ENCODE measurements at places on chromosomes 11 and 22.

GRCh38 chr11:27388001-27388400, 25.0 kb upstream of the CCDC34 start:
- no peak for DNase-seq

- DNase-seq: no peak
Measured at GRCh38 chr11:117492578-117493251, 165.1 kb downstream of the CEP164 start.

DNA sequence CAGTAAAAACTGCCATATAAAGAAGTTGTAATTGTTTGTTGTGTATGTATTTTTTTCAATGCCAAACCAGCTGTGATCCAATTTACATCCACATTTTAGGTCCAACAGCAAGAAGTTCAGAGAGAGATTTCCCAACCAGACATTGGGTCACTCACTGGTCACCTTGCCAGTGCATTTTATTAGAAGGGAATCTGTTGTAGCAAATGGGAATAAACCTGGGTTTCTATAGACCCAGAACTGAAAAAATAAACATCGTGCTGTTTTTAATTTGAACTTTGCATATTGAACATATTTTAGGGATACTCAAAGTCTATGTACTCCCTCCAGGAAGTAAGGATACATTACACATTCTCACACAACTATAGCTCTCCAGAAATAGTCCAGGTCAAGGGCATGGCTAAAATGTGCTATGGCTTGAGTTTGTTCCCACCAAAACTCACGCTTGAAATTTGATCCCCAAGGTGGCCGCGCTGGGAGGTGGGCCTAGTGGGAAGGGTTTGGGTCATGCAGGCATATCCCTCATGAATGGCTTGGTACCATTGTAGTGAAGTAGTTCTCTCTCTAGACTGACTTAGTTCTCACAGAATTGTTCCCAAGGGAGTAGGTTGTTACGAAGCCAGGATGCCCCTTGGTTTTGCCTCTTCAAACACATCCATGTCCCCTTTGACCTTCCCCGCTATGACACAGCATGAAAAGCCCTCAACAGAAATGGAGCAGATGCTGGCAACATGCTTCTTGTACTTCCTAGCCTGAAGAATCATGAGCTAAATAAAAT, 90.9 kb downstream of the RRAS2 start:
- no peak for DNase-seq

DNA sequence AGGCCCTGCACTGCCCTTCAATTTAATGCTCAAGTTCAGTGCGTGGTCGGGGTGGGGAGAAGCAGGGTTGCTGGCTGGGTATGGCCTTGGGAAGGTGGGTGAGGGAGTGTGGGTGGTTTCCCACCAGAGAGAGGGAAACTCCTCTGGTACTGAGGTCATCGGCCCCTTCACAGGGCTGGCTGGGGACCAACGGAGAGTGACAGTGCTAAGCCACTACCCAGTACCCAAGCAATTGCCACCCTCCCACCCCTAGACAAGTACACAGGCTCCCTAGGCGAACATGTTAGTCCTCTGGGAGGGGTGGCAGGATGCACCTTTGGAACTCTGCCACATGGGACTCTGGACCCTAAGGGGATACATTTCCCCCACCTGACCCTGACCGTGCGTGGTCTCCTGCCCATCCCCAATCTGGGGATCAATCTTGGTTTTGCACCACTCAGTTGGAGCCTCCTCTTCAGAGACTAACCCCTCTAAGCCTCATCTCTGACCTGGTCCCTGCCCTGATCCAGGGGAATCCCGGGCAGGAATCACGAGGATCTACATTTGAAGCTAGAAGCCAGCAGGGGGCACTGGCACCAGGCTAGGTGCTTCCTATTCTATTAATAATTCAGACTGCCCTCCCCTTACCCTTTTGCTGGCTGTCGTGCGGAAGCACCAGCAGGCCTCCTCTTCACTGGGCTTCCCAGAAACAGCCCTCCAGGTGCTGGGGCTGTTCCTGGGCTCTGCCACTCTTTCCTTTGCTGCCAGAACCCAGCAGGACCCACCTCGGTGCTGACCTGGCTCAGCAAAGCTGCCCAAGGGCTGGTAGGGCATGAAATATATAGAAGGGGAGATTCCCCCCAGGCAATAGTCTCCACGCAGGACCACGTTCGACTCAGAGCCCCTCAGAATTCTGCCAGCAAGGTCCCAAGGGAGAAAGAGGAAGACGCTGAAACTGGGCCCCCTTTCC, 377.7 kb downstream of the TENM4 start:
- DNase-seq: no peak

DNA sequence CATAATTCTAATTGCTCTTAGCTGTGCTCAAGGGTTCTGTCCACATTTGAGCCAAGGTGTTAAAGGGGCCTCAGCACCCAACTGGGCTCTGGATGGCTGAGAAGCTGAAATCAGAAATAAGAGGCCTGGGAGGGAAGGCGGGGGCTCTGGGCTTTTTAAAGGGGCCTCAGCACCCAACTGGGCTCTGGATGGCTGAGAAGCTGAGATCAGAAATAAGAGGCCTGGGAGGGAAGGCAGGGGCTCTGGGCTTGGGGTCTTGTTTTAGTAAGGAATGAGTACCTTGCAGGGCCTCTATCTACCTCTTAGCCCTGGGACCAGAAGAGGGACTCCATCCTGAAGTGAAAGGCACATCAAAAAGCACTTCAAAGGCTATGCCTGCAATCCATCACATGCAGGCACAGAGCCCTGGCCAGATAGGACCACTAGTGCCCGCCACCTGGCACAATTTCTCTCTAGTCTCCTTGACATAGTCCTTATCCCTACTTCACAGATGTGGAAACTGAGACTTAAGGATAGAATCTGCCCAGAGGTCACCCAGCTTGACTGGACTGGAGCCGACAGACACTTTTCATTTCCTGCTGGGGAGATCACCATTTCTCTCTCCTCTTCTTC, 35.6 kb downstream of the DKK3 start:
- DNase-seq: no peak

GRCh38 chr11:100753571-100753970, 66.5 kb downstream of the ARHGAP42 start:
- DNase-seq: no peak

DNA sequence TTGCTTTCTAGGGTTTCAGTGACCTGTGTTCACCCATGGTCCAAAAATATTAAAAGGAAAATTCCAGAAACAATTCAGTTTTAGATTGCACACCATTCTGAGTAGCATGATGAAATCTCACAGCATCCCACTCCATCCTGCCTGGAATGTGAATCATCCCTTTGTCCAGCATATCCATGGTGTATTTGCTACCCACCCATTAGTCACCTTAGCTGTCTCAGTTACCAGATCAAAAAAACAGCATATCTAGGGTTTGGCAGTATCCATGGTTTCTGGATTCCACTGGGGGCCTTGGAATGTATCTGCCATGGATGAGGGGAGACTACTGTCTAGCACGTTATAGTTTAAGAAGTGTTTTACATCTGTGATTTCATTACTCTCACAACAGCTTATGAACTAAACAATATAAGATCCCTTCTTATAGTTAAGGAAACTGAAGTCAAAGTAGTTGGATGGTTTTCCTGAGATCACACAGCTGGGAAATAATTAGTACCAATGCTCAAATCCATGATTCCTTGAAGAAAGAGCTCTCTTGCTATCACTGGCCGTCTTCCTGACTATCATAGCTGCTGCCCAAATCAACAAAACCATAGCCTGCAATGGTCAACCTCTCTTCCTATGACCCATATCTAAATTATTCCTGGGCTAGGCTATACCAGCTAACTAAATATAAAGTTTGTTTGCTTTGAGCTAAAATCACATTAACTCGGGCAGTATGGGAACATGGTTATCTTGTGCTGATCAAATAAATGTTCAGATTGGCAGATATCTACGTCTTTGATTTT, 122.6 kb downstream of the MICAL2 start:
- DNase-seq: no peak

GRCh38 chr11:19561011-19561410, 151.6 kb upstream of the NAV2 start:
- DNase-seq: no peak

DNA sequence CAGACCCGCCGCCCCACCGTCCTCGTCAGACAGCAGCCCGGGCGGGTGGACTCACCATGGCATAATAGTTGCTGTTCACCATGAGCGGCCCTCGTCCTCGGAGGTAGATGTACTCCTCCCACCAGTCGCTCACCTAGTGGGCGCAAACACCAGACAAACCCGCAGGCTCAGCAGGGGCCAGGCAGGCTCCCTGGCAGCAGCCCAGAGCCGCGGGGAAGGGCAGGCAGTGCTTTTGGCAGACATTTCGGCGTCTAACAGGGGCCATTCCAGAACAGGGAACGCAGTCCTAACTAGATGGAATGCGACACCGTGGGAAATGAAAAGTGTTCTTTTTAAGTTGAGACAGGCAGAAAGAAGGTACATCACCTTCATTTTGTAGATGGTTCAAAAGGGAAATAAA, 44.9 kb downstream of the CPT1A start:
- DNase-seq: no peak

DNA sequence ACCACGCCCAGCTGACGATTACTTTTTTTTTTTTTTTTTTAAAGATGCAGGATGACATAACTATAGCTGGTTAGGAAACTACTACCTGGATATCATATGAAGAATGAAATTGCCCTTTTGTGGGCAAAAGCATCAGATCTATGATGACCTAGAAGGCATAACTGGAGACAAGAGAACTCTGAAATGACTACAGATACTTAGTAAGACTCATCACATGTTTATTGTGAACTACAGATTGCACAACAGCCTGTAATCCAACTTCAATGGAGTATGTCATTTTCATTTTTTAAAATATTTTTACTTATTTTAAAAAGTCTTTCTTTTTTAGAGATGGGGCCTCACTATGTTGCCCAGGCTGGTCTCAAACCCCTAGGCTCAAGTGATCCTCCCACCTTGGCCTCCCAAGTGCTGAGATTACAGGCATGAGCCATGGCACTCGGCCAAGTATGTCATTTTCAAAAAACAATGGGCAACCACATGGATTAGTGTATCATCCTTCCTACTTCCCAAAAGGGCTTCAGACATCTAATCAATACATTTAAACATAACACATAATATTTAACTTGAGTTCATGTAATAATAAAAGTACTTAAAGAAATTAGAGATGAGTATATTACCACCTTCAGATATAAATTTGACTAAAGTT, 3.3 kb downstream of the MTMR2 start:
- no peak for DNase-seq

Data from T47D (cell line).